ENCODE measurements at places on chromosomes 13 and 19.

- DNase-seq = no peak
- no peaks in the 10 kb centered on the region for H3K4me1 ChIP-seq
- H3K4me3 ChIP-seq = no peak overlapping the region
Observed at GRCh38 chr19:15863272-15863671, 34.6 kb downstream of the CYP4F2 start.

GRCh38 chr19:39708594-39708993 is 4.3 kb downstream of the LGALS14 start:
- H3K27me3 ChIP-seq = peaks cover 5% of the 10 kb centered on the region
- no peak overlapping the region for H3K27ac ChIP-seq
- H3K4me1 ChIP-seq = peaks cover 21% of the 10 kb centered on the region

DNA sequence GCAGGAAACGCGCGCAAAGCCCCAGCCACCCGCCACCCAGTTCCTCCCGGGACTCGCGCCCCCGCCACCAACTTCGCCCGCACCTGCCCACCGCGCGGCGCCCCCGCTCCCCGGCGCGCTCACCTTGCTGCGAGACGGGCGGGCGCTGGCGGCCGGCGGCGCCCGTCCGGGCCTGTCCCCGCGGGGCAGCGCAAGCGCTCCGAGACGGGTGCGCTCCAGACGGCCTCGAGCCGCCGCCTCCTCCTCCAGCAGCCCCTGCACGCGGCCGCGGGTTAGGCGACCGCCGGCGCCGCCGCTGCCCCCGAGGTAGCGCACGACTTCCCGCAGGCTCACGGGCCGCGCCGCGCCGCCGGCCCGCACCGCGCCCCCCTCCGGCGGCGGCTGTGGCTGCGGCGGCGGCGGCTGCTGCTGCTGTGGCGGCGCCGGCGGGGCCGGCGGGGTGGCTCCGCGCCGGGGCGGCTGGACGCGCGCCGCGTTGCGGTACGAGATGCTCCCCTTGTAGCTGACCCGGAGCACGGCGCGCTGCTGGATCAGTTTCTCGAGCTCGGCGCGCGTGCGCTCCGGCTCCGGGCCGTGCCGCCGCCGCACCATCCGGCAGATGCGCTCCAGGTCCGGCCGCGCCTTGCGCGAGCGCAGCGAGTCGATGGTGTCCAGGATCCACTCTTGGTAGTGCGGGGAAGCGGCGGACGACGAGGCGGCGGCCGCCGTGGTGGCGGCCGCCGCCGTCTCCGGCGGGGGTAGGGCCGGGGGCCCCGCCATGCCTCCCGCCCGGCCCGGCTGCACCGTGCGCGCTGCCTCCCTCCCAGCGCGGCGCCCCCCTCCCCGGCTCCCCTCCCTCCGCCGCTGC is 666 bp downstream of the SAMD1 start:
- H3K4me1 ChIP-seq = peaks cover 20% of the 10 kb centered on the region
- H3K4me3 ChIP-seq = peak overlapping the region; percentile 80
- H3K27me3 ChIP-seq = no peaks in the 10 kb centered on the region
- DNase-seq = peak; percentile 58

GRCh38 chr19:5692723-5693194 is 2.7 kb downstream of the RPL36 start:
- H3K27ac ChIP-seq = peak overlapping the region; percentile 97
- peak overlapping the region; percentile 98 for H3K4me3 ChIP-seq
- DNase-seq = no peak
- H3K36me3 ChIP-seq = peaks cover 50% of the 10 kb centered on the region

- no peaks in the 10 kb centered on the region for H3K27me3 ChIP-seq
- no peak within 1 kb of the TSS for H3K27ac ChIP-seq
- H3K4me3 ChIP-seq = no peak within 1 kb of the TSS
- no peak for DNase-seq
- no peaks in the 10 kb centered on the region for H3K36me3 ChIP-seq
- H3K4me1 ChIP-seq = no peaks in the 10 kb centered on the region
Observed at GRCh38 chr19:53631949-53632407, at the start of gene DPRX. DPRX (plus strand) TSS chr19:53631999; CDS start chr19:53632107, 108 bp downstream.

- H3K27me3 ChIP-seq = no peaks in the 10 kb centered on the region
- H3K36me3 ChIP-seq = peaks cover 1% of the 10 kb centered on the region
- H3K27ac ChIP-seq = no peak overlapping the region
- H3K4me3 ChIP-seq = no peak overlapping the region
- DNase-seq = peak; percentile 1
Observed at GRCh38 chr13:76723551-76724232, 162.5 kb downstream of the KCTD12 start.

DNA sequence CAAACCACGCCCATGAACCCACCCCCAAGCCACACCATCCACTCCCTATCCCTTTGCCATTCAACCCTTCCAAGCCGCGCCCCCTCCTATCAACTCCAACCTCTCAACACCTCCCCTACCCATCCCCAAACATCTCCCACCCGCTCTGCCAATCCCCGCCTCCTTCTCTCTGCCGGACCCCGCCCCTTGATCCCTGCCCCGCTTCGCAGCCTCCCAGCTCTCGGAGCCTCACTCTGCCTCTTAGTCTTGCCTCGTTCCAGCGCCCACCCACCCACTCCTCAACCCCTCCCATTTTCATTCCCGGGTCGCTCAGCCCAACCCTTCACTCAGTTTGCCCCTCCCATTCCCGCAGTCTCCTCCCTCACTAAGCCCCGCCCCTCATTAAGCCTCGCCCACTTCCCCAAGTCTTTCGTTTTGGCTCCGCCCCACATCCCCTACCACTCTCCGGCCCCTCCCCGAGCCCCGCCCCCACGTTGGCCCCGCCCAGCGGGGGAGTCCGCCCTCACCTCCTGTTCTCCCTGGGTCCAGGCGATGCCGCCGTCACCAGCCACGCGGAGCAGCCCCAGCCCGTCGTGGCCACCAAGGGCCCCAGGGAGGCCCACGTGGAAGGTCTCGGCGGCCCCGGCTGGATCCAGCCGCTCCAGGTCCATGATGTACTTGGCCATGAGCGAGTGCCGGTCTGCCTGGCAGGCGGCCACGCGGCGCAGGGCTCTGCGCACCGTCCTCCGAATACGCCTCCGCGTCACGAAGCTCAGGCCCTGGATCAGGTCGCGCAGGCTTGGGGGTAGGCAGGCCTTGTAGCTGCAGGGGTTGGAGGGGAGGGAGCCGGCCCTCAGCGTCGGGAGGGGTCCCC is 5.7 kb downstream of the JAK3 start:
- H3K4me1 ChIP-seq = peaks cover 44% of the 10 kb centered on the region
- no peak overlapping the region for H3K4me3 ChIP-seq
- no peaks in the 10 kb centered on the region for H3K27me3 ChIP-seq

- H3K4me3 ChIP-seq = no peak overlapping the region
- peaks cover 3% of the 10 kb centered on the region for H3K4me1 ChIP-seq
- H3K36me3 ChIP-seq = no peaks in the 10 kb centered on the region
- H3K27me3 ChIP-seq = peaks cover 10% of the 10 kb centered on the region
Observed at GRCh38 chr19:33235269-33235995, 9.8 kb upstream of the SLC7A10 start.

GRCh38 chr13:46192412-46192811 is 10.4 kb upstream of the LCP1 start:
- peaks cover 2% of the 10 kb centered on the region for H3K4me1 ChIP-seq
- H3K36me3 ChIP-seq = no peaks in the 10 kb centered on the region
- no peaks in the 10 kb centered on the region for H3K27me3 ChIP-seq
- H3K27ac ChIP-seq = no peak overlapping the region
- H3K4me3 ChIP-seq = no peak overlapping the region

DNA sequence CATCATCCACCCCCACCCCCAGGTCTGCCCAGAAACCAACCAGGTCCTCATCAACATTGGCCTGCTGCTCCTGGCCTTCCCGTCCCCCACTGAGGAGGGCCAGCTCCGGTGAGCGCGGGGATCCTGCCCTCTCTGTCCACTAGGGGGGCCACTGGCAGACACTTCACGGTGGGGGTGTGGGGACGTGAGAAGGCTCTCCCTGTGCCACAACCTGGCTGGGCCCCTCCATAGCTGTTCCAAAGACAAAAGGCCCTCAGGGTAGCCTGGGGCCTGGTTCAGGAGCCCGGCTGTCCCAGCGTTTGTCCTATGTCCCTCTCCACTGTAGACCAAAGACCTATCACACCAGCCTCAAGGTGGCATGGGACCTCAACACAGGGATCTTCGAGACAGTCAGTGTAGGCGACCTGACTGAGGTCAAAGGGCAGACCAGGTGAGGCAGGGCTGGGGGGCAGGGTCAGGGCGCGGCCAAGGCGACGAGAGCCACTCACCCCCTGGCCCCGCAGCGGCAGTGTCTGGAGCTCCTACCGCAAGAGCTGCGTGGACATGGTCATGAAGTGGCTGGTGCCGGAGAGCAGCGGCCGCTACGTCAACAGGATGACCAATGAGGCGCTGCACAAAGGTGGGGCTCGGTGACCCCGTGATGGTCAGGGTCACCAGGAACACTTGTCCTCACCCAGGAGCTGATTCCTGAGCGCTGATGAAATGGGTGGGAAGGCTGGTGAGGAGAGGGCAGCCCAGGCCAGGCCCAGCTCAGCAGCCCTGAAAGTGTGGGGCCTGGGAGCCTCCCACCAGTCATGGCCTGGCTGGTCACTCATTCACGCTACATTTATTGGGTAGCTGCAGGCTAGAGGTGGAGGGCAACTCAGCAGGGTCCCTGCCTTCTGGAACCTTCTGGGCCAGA is 7.9 kb downstream of the DCAF15 start:
- H3K27ac ChIP-seq = no peak overlapping the region
- H3K36me3 ChIP-seq = peaks cover 17% of the 10 kb centered on the region
- H3K4me1 ChIP-seq = no peaks in the 10 kb centered on the region

DNA sequence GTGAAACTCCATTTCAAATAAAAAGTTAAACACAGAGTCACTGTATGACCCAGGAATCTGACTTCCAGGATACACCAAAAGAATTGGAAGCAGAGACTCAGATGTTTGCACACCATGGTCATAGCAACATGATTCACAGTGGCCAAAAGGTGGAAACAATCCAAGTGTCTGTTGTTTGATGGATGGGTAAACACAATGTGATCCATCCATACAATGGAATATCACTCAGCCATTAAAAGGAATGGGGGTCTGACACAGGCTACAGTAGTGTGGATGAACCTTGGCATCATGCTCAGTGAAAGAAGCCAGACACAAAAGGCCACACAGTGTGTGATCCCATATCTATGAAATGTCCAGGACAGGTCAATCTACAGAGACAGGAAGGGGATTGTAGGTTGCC is 174.3 kb downstream of the PTPRS start:
- DNase-seq = no peak
- no peak overlapping the region for H3K4me3 ChIP-seq
- H3K27me3 ChIP-seq = peaks cover 5% of the 10 kb centered on the region
- no peaks in the 10 kb centered on the region for H3K36me3 ChIP-seq
- no peaks in the 10 kb centered on the region for H3K4me1 ChIP-seq

GRCh38 chr13:32726374-32727037 is 140.3 kb downstream of the PDS5B start:
- H3K4me3 ChIP-seq = no peak overlapping the region
- peaks cover 53% of the 10 kb centered on the region for H3K36me3 ChIP-seq
- no peaks in the 10 kb centered on the region for H3K27me3 ChIP-seq
- H3K4me1 ChIP-seq = peaks cover 27% of the 10 kb centered on the region
- no peak for DNase-seq
- no peak overlapping the region for H3K27ac ChIP-seq

DNA sequence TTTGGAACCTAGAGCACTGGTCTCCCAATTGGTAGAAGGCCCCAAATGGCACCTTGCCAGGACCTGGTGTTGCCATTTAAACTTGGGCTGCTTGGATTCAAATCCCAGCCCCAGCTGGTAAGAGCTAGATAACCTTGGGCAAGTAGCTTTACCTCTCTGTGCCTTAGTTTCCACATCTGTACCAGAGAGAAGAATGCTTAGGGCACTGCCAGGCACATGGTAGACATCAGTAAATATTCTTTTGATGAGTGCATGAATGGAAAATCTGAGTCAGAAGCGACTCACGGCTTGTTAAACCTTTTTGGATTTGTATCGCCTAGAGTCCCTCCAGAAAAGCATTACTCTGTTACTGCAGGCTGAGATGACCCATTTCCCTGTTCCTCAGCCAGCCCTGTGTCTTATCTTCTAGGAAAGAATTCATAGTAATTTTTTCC is 90.9 kb downstream of the SIPA1L3 start:
- peaks cover 32% of the 10 kb centered on the region for H3K4me1 ChIP-seq
- H3K36me3 ChIP-seq = no peaks in the 10 kb centered on the region
- no peak for DNase-seq
- H3K27me3 ChIP-seq = no peaks in the 10 kb centered on the region
- H3K4me3 ChIP-seq = no peak overlapping the region
- H3K27ac ChIP-seq = peak overlapping the region; percentile 46

- no peak overlapping the region for H3K27ac ChIP-seq
- no peaks in the 10 kb centered on the region for H3K4me1 ChIP-seq
- H3K27me3 ChIP-seq = peaks cover 2% of the 10 kb centered on the region
- no peak overlapping the region for H3K4me3 ChIP-seq
- peaks cover 3% of the 10 kb centered on the region for H3K36me3 ChIP-seq
Observed at GRCh38 chr19:22628401-22628800, 5.7 kb upstream of the ZNF492 start.

DNA sequence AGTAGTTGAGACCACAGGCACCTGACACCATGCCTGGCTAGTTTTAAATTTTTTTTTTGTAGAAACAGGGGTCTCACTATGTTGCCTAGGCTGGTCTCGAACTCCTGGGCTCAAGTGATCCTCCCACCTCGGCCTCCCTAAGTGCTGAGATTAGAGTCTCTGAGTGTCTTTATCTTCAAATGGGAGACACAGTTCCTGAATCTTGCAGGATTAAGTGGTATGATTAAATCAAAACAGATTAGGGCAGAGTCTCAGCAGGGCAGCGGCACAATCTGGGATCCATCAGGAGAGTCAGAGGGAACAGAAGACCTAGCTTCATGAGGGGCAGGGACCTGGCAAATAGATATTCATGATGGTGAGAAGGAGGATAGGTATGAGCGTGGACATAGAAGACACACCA is 953 bp downstream of the RLN3 start:
- no peak overlapping the region for H3K27ac ChIP-seq
- DNase-seq = no peak
- peaks cover 13% of the 10 kb centered on the region for H3K4me1 ChIP-seq

Data from activated naive CD8-positive, alpha-beta T cell treated with anti-CD3 and anti-CD28 coated beads, Interleukin-2, amount 50 U/mL, for 24 hours (primary cell).